Uterus (tissue), 4 donors: ENCODE measurements at places on chromosomes 3 and 15. TPM values are rescaled to one million over a fixed set of nuclear protein-coding genes. Genes with fewer than 3 reads are reported as not detected.

The TPRG1 gene
- 8.3 TPM for total RNA-seq

The VILL gene
- total RNA-seq = 2.8 TPM

The RAMAC gene
- 17.8 TPM for total RNA-seq

The LRRK1 gene
- 36.6 TPM for total RNA-seq

The SLC9C1 gene
- total RNA-seq = 1.7 TPM

The DAZL gene
- total RNA-seq = 0.21 TPM

The GOLGA6L7 gene
- not detected for total RNA-seq

DNA sequence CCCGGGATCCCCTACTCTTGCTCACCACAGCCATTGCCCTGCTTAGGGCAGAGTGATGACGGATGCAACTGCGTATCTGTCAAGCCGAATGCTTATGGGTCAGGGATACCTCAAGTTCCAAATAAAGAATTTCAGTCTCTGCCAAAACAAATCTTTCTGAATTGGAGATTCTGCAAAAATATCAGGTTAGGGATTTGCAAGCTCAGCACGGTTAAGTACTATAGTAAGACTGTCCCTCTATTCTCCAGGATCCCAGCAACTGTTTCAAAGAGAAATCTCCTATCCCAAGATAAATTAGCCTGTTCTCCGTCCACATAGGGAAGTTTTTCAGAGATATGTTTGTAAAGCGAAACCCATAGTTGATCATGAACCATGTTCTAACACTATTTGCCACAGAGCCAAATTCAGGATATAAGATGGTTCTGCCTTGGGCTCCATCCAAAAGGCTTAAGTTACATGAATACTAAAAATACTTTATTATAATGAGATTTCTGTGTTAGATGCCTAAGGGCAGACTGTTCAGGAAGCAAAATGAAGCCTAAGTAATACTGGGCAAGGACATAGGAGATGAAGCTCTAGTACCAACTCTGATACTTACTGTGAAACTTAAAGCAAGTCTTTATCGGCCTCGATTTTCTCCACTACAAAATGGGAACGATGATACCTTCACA, 100.1 kb upstream of the LPP start:
- no peak for DNase-seq

DNA sequence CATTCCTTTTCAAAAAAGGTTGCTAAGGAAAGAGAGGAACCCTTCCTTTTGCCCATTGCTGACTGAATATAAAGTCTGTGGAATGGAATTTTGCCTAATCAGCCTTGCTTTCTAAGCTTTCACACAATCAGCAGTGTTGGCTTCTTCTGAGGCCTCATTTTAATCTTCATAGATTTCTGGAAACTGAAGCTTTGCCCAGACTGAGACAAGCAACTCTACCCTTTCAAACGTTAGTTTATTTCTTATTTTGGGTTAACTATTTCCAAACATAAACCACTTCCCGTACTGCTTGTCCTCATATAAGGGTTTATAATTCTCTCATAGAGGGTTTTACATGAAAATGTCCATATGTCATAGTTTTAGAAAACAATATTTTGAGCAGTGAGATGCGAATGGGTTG, 82.9 kb downstream of the NR1D2 start:
- DNase-seq = no peak

- DNase-seq = no peak
Observed at GRCh38 chr3:152184971-152185686, 83.6 kb upstream of the MBNL1 start.

- no peak for DNase-seq
Observed at GRCh38 chr3:39528844-39529243, 61.4 kb downstream of the MOBP start.

GRCh38 chr3:24023197-24023596, 78.1 kb downstream of the NR1D2 start:
- DNase-seq = no peak

GRCh38 chr15:89211678-89212170, 9.7 kb downstream of the RLBP1 start:
- no peak for DNase-seq

DNA sequence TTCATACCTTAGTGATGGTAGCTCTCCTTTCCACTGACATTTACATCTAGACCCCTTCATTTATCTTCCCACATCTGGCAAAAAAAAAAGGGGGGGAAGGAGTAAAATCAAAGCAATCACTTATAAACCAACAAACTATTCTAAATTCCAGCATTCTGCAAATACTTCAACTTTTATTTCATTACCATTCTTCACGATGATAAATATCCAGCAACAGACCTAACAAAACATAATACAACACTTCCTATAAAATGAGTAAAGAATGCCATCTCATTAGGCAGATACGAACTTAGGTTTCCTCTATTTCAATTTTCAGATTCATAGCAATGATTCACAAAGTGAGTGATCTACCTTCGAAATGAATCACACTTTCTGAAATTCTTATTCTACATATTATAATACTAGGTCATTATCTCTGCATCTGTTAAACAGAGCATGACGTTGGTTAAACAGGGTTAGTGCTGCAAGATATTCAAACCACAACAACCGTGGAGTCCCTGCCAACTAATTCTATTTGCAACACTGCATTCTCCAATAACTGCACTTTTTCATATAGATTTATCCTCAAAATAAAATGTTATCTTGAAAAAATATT, at the start of gene LRRFIP2:
Gene LRRFIP2, minus strand, starts transcription at position 51 of the 595 bp plus-strand sequence. CDS start 25,599 bp downstream, outside the sequence.
- DNase-seq = no peak

DNA sequence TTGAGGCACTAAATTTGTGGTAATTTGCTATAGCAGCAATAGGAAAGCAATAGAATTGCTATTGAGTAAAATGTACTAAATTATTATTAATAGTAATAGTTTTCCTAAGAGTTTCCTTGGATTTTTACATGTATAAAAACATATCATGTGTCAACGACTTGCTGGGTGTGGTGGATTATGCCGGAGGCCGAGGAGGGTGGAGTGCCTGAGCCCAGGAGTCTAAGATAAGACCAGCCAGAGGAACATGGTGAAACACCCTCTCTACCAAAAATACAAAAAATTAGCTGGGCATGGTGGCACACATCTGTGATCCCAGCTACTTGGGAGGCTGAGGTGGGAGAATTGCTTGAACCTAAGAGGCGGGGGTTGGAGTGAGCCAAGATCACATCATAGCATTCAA, 749.9 kb downstream of the TBL1XR1 start:
- no peak for DNase-seq

DNA sequence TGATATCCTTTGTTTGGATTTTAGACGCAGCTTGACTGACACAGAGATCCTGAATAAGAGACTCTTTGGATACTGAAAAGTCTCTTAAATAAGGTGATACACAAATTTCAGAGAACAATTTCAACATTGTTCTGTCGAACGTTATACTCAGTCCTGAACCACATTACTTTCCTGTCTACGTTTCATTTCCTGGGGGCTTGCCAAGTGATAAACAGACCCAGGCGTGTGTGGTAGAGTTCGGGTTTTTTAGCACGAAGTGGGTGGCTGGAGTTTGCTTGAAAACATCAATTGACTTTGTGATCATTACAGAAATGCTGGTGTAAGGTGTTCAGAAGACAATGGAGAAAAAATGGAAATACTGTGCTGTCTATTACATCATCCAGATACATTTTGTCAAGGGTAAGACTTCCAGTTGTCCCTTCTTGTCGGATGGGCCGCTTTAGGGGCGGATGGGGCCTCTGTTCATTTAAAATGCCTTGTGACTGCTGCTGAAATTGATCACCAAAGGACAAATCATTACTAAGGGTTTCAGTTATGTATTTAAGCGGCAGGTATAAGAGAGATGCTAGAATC, at the start of gene CD96:
Gene CD96, plus strand, starts transcription at position 287 of the 573 bp plus-strand sequence. Its CDS starts 52 bp downstream, at position 339.
- DNase-seq = no peak

- DNase-seq = no peak
Observed at GRCh38 chr3:148451969-148452368, 245.7 kb upstream of the AGTR1 start.

DNA sequence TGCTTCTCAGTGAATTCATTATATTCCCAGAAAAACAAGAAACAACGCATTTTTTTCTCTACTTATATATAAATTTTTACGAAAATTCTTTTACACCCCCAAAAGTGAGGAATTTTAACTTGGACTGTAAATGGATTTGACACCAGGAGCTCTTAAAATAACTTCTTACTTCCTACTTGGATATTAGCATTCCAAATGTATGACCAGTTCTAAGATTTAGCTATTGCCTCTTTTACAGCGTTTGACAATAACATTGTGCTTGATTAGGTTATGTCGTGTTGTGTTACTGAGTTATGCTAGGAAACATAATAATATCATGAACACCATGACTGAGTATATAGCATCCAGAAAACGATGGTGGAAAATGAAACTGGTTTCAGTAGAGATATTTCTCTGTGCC, 177.0 kb downstream of the CNTN6 start:
- no peak for DNase-seq

DNA sequence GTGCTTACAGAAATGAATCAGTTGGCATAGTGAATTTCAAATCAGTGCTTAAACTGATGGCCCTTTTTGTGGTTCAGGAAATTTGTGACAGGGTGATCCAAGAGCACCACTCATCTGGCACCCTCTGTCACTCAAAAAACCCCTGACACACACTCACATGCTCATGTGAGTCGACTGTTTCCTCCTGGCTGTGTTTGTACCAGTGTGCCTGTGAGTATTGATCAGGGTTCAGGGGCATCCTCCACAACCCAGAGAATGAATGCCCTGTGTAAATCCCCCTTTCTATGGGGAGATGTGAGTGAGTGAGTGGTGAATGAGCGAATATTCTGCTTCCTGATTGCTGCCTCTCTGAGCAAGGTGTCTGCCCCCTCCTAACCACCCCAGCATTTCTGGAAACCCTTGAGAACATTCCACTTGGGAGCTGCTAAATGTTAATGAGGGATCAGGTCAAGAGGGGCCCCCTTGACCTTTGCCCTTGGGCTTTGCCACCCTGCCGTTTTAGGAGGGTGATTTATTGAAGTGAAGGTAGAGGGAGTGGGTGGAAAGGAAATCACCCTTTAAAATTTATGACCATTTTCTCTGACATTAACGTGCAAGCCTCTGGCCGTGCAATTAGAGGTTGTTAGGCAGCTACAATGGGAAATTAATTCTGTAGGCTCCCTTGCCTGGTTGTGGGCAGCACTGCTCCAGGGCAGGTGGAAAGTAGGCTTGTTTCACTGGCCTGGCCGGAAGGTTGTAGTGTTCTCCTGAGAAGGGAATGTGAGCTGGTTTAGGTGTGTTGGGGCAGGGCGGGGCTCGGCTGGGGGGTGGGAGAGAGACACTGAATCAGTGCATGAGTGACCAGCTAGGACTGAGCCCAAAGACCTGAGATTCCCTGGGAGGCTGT, 87.2 kb downstream of the SLCO3A1 start:
- no peak for DNase-seq

DNA sequence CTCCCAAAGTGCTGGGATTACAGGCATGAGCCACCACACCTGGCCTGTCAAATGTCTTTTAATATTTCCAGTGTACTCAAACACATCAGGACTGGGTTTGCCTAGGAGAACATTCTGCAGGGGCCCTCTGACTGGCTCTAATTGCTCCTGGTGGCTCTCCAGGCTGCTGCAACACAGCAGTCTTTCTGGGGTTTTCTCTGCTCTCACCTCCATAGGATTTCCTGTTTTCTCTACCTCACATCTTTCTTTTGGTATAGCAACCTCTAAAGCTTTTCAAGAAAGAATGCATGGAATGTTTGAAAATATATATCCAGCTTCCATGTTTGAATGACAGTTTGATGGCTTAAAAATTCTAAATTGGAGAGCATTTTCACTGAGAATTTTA, 83.3 kb upstream of the IGSF10 start:
- no peak for DNase-seq

DNA sequence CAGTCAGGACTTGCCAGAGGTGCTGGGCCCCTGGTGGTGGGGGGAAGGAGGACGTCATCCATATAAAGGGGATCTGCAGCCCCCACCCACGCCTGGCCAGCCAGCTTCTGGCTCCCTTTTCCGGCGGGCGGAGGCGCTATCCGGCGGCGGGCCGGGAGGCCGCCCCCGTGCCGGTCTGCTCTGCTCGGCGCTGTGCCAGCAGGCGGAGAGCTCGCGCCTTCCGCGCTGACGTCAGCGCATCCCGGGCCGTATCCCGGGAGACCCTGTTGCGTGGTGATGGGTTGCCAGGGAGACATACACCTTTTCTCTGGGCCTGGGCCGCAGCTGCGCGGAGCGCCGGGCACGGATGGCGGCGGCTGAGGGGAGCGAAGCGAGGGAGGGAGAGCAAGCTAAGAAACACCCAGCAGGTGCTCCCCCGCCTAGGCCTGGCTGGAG, 1.1 kb downstream of the FAM131A start:
- DNase-seq = peak; percentile 96

DNA sequence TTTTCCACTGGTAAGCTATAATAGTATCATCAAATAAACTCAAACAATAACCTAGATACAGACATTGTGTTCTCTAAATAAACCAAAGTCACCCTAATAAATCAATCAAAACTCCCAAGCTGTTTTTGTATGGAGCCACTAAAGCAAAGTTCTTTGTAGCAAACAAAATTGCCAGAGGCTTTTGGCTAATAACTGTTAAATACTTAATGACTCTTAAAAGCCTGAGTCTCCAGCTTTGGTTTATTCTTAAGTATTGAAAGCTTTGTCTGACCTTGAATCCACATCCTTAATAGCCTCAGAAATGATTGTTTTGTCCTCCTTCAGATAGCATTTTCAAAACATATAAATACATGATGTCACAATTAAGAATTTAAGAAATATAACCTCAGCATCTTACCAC, 725.3 kb downstream of the SI start:
- DNase-seq = no peak

GRCh38 chr3:116939091-116939490, 229.5 kb downstream of the TUSC7 start:
- DNase-seq = no peak

- DNase-seq = no peak
Observed at GRCh38 chr15:80161468-80162016, 8.7 kb downstream of the FAH start.

DNA sequence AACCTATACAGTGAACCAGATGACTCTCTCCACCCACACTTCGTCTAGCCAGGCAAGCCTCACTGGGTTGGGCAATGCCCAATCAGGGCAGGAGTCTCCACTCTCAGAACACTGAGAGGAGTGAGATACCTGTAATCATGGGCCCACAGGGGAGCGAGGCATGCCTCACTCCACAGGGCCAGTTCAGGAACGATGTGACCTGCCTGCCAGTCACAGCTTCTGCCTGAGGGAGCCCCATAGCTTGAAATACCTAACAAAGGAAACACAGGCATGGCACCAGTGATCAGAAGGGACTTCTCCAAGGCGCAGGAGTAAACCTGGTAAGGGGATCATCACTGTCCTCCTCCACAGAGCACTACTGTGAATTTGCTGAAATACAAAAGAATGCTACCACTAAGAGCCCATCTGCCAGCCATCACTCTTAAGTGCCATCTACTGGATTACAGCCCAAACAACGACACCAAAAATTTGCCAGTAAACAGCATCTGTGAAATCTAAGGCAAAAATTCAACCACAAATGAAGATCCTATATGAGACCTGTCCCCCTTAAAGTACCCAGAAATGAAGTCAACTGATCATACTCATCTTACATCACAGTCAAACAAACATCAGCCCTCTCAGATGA, 689.9 kb upstream of the SEMA6D start:
- no peak for DNase-seq

DNA sequence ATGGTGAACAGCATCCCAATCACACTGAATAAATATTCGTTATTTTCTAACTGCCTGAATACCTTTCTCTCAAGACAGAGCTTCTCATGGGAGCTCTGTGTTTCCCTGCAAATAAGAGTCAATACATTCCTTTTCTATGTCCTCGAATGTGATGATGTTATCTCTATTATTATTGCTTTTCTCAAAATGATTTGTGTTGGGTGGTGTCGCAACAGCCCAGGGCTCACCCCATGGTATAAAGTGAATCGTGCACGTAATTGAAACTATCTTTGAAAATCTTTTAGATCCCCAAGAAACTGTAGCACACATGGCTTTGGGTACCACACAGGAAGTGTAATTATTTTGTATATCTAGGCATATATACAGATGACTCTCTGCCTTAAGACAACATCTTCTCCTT, 190.6 kb upstream of the LRTM1 start:
- DNase-seq = no peak

- DNase-seq = no peak
Observed at GRCh38 chr3:23540600-23540999, 265.2 kb upstream of the UBE2E1 start.
